ENCODE measurements at places on chromosomes 6 and 20.

DNA sequence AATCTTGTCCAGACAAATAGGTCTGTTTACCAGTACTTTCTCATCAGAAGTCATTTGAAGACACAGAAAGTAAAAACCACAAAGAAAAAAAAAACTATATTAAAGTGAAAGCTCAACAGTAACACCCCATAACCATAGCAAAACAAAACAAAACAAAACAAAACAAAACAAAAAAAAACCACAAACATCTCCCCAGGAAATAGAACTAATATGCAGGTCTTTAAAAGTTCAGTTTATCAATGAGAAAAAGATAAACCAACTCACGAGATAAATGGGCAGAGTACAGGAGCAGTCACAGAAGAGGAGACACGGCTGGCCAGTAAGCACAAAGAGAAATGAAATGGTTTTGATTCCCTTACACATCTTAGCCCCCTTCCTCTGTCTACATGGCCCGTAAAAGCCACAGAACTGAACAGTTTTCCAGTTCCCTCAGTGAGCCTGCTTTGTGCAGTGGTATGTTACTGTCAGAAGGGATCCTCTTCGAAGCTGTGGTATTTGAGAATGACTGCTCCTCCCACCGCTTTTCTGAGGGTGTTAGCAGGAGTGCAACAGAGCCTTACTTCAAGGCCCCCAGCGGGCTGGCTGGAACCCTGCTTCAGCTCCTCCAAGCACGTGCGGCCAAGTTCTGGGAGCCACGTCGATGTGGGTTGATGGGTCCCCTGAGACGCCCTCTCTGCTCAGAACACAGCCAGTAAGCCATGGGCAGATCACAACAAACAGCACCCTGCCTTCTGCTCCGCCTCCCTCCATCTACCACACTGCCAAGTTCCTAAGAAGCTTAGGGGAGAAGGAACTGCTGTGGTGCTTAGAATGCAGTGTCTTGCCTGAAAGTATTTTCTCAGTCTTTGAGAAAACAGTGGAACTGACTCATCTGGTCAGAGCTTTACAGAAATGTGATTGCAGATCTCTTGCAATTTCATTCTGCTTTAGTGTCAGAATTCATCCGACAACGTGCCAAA is 14.0 kb downstream of the UST start:
- peak; percentile 80 for DNase-seq

DNA sequence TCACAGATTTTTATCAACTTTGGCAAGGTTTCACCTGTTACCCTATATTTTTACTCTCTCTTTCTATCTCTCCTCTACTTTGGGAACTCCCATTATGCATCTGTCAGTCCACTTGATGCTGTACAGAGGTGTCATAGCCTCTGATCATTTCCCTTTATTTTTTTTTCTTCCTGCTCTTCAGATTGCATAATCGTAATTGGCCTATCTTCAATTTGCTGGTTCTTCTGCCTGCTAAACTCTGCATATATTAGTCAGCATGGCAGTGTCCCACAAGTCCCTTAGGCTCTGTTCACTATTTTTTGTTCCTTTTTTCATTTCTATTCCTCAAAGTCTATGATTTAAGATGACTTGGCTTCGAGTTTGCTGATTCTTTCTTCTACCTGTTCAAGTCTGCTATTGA is 44.7 kb upstream of the MICB start:
- DNase-seq, result no peak

DNA sequence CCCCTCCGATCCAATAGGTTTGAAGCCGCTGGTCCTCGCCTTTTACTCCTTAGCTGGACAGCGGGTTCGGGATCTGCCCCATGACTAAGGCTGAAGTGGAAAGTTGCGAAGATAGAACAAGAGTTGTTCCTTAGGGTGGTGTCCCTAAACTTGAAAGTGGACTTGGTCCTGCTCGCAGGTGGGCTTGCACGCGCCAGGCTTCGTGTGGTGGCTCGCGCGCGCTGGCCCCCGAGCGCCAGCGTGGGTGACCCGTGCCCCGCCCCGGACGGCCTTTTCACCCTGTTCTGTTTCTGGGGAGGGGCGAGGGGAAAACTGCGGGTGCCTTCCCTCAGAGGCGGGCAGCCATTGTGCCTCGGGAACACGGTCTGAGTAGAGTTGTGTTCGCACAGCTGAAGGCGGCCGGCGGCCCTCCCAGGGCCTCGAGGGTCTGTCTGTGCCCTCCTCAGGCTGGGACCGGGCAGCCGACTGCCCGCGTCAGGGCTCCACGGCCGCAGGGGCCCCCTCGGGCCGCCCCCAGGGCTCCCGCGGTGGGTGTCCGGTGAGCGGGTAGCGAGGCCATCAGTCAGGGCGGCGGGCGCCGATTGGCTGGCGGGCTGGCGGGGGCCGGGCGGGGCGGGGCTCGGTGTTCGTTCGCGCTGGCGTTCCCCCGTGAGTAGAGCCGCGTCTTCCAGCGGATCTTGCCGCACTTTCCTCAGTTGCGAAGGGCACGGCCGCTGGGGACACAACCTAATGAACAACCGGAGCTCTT is 33.0 kb downstream of the RREB1 start:
- DNase-seq, result peak; percentile 92

GRCh38 chr6:4176907-4177306 is 41.5 kb upstream of the ECI2 start:
- DNase-seq, result no peak

GRCh38 chr20:9616455-9616805 is 102.0 kb downstream of the LAMP5 start:
- DNase-seq, result no peak

- DNase-seq, result no peak
Measured at GRCh38 chr6:17450832-17451231, 57.4 kb downstream of the CAP2 start.

DNA sequence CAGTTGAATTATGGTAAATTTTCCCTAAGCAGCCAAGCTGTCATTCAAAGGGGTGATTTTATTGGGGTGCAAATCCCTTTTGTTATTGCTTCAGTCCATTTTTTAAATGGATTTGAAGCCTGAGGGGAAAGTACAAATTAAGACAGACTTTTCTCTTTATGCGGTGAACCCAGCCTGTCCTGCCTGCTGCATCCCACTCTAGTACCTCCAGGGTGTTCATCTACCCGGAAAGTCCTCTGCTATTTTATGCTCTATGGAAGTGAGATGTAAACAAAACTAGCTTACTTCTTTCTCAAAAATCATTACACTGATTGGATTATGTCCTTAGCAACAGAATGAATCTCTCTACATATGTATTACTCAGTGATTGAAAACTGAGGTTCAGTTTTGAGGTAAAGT is 1088.9 kb upstream of the CITED2 start:
- no peak for DNase-seq

DNA sequence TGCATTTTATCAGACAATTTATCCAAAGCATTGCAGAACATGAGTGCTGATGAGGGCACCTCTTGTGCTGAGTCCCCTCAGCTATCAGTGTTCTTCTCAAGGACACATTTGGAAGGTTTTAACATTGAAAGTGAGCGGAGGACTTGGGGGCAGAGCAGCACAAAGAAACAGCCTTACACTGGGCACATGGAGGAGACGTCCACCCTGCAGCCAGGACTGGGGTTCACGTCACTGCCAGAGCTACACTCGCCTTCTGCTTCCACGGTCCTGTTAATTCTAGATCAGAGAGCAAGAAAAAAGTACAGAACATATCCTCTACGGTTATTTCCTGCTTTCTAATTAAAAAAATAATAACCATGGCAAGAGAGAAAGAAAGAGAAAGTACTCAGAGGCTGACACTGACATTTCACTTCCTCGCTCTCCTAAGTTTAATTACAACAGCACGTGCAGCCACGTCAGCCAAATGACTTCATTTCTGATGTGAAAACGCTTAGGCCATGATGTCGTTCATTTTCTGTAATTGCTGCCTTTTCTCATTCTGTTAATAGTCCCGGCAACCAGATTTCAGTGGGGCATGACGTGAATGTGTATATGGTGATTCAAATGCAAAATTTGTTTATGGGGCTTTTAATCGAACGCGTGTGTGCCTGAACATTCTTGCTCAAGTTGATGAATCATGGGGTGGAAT is 5.1 kb downstream of the PRND start:
- peak; percentile 76 for DNase-seq

- no peak for DNase-seq
Measured at GRCh38 chr6:107488174-107488874, 1.6 kb upstream of the SOBP start.

DNA sequence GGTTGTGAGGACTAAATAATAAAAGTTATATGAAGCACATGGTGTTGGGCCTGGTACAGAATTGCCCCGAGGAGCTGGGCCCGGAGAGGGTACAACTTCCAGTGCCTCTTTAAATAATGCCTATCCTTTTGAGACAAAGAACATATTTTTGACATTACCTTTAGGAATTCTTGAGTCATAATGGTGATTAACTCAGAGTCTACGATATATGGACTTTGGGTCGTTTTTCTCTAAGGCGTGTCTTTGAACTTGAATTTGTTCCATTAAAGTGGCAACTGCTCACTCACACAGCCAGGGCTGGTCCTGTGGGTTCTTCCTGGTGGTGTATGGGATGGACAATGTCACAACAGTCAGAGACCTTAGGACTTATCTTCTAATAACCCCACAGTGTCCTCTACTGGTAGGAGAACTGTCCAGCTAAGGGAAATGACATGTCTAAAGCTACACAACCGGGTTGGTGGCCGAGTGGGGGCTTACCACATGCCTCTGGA is 106.5 kb downstream of the CDC5L start:
- no peak for DNase-seq

DNA sequence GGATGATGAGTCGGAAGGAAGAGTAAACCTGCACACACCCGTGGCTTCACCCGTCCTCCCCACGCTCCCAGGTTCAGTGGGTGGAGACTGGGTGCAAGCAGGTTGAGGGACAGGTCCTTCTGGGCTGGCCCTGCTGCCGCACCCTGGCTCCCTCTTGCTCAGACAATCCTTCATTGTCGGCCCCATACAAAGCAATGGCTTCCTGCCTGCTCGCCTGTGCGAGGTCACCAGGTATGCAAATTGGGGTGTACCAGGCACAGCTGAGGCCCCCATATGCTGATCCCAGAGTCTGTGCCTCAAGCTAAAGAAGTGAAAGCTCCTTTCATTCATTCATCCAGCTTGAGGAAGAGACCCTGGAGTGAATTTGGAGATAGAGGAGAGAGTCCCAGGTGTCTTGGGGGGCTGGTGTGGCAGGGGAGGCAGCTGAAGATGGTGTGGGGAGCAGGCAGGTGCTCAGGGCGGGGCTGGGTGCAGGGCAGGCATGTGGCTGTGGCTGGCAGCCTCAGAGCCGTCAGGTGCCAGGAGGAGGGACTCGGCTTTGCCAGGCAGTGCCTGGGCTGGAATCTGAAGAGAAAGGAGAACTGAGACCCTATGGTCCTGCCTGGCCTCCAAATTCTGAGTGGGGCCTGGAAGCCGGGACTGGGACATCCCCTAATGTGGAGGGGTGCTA is 4.7 kb downstream of the SLCO4A1 start:
- no peak for DNase-seq

- DNase-seq, result no peak
Measured at GRCh38 chr6:107524626-107525025, 34.7 kb downstream of the SOBP start.

- no peak for DNase-seq
Measured at GRCh38 chr6:74651948-74652842, 553.7 kb downstream of the COL12A1 start.

DNA sequence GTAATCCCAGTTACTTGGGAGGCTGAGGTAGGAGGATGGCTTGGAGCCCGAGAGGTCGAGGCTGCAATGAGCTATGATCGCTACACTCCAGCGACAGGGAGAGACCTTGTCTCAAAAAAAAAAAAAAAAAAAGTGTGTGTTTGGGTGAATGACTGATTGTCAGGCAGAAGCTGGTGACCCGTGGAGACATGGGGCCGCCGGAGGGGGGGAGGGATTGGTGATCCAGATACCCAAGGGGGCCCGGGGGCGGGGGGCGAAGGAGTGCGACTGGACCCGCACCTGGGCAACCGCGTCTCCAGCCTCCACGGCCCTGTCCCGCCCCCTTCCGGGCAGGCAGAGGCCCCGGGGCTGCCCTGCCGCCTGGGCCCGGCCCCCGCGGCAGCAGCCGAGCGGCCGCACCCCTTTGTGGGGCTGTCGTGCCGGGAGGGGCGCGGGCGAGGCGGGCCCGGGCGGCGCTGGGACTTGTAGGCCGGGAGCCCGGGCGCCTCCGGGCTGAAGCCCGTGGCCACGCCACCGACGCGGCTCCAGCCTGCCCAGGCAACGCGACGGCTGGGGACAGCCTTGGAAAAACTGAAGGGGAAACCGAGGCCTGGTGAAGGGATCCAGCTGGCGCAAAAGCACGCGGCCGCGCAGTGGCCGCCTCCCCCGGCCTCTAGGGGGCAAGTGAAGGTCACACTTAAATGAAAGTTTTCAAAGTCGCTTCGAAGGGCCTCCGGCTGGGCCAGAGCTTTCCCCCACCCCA is 2.1 kb upstream of the RBM38 start:
- peak; percentile 88 for DNase-seq

GRCh38 chr20:9203081-9203447 is 134.2 kb downstream of the PLCB4 start:
- no peak for DNase-seq

DNA sequence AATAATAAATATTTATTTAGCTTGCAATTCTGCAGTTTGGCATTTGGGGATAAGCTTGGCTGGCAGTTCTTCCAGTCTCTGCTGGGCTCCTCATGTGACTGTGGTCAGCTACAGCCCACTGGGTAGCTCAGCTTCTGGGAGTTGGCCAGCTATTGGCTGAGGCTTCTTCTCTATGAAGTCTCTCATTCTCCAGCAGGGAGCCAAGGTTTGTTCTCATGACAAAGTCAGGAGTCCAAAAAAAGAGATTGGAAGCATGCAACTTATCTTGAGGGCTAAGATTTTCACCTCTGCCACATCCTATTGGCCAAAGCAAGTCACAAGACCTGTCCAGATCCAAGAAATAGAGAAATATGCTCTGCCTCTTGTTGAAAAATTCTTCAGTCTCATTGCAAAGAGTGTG is 94.6 kb downstream of the SNAP25 start:
- DNase-seq, result no peak

GRCh38 chr6:91538622-91539021 is 951.8 kb upstream of the MAP3K7 start:
- no peak for DNase-seq

GRCh38 chr6:117561128-117561527 is 41.2 kb downstream of the GOPC start:
- DNase-seq, result no peak

DNA sequence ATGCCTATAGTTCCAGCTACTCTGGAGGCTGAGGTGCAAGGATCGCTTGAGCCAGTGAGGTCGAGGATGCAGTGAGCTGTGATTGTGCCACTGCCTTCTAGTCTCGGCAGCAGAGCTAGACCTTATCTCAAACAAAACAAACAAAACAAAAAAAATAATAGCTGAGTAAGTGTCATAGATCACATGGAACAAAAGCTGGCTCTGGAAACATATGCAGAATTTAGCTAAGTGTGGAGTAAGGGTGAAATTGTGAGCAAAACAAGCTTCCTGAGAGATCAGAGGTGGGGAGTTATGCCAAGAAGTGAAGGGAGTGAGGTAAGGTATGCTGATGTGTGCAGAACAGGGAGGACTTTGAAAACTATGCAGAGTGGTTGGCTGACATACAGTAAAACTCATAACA is 18.7 kb downstream of the SGK1 start:
- no peak for DNase-seq

DNA sequence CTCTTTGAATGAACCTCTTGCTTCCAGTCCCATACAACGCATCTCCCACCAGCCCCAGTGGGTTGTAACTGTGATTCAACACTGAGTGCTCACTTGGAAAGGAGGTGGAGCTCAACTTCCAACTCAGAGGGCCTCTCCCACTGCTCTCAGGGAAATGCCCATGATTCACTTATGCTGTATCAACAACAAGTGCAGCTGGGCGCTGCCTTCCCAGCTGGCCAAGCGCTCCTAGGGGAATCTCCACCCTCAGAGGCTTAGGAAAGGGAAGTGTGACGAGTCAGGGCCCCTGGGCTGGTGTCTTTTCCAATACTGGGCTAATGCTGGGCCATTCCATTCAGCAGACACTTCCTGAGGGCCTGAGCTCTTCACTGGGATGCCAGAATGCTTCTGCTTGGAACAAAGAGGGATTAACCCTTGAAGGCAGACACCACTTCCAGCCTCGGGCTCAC is 8.1 kb upstream of the OCSTAMP start:
- peak; percentile 71 for DNase-seq

Measured in activated effector memory CD4-positive, alpha-beta T cell treated with anti-CD3 and anti-CD28 coated beads, Interleukin-2, amount 50 U/mL, for 16 hours (primary cell).